ENCODE measurements at places on chromosomes 7 and 10.

GRCh38 chr10:131002031-131002861 lies 309.3 kb downstream of the TCERG1L start:
- no peak for DNase-seq

DNA sequence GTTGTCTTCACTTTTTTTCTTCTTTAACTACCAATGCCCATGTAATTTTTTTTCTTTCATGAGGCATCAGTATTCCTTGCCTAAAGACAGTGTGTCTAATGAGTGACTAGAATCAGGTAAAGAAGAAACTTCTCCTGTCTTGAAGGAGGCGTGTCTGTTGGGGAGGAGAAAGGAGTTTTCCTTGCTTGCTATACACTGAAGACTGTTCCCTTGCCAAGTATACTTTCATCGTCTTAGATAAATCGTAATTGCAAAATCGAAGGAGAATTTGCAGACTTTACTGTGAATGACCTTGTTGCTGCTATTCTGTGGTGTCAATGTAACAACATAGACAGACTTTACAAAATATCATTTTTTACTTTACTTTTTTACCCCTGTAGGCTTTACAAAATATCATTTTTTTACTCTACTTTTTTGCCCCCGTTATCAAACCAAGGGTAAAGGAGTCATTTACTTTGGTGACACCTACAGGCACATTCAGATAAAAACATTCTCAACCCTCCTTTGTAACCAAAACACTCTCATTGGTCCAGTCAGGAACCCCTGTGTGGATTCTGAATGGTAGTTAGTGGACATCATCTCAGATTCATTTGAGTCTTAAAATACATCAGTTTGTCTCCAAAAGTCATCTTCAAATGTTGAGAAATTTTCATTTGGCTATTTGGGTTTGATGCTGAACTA lies 232.4 kb downstream of the AHR start:
- DNase-seq, result peak; percentile 86

DNA sequence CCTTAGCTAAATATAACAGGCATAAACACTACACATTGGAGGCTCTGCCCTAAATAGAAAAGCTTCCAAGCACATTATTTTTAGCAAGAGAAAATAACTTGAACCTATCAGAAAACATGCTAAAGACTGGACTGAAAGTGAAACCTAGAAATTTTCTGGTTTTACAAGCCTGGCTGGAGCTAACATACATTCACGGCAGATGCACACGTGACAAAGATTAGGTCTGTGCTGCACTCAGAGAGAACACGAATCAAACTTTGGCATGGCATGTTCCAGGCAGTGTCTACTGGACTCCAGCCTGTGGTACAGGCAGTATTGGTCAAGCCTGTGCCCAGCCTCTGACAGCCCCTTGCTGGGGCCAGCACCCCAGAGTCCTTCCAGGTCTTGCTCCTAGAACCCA lies 94.1 kb upstream of the PCBD1 start:
- no peak for DNase-seq

DNA sequence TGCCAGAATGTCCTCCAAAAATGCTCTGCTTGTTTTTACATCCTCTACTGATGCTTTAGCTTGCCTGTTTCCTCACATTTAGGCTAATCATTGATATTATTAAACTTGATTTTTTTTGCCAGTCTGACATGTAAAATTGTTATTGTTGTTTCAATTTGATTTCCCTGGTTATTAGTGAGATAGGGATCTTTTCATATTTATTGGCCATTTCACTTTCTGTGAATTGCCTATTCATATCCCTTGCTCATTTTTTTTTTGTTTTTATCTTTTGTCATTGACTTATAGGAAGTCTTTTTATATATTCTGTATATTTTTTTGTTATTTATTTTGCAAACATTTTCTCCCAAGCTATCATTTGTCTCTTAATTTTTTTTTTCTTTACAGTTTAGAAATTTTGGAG lies 13.2 kb downstream of the FAM221A start:
- no peak for DNase-seq

DNA sequence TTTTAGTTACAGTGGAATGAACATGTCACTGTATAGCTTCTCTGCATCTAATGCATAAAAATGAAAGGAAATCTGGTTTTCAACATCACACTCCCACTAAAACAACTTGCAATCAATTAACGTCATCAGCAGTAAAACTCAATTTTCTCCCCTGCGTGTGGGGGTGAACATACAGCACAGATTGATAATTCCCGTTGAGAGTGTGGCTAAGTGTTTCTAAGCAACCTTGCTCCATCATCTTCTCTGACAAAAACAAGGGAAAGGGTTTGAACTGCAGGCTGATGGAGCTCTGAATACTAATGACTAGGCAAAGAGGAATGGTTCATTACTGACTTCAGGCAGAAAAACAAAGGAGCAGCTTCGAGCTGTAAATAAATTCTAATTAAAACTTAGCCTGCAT lies 238.3 kb downstream of the PARD3 start:
- no peak for DNase-seq

- no peak for DNase-seq
Observed at GRCh38 chr7:143735962-143736361, 21.5 kb downstream of the CTAGE6 start.

DNA sequence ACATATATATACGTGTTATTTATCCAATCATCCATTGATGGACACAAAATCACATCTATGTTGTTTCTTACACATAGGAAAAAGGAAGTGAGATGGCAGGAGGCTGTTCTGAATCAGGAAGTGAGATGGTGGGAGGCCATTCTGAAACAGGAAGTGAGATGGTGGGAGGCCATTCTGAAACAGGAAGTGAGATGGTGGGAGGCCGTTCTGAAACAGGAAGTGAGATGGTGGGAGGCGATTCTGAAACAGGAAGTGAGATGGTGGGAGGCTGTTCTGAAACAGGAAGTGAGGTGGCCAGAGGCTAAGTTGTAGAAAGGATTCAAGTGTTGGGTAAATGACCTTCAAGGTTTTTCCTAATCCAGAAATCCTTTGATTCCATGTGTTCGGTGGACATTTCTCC lies 921.5 kb downstream of the TYW1 start:
- no peak for DNase-seq

GRCh38 chr7:150401861-150402631 lies 22.9 kb downstream of the ZNF775 start:
- no peak for DNase-seq

GRCh38 chr10:7245505-7245904 lies 165.3 kb downstream of the SFMBT2 start:
- DNase-seq, result no peak

GRCh38 chr10:36117231-36117630 lies 475.1 kb upstream of the FZD8 start:
- no peak for DNase-seq

GRCh38 chr7:80773787-80774508 lies 135.5 kb downstream of the CD36 start:
- no peak for DNase-seq

GRCh38 chr7:140059273-140060242 lies 3.2 kb downstream of the PARP12 start:
- DNase-seq, result peak; percentile 97

DNA sequence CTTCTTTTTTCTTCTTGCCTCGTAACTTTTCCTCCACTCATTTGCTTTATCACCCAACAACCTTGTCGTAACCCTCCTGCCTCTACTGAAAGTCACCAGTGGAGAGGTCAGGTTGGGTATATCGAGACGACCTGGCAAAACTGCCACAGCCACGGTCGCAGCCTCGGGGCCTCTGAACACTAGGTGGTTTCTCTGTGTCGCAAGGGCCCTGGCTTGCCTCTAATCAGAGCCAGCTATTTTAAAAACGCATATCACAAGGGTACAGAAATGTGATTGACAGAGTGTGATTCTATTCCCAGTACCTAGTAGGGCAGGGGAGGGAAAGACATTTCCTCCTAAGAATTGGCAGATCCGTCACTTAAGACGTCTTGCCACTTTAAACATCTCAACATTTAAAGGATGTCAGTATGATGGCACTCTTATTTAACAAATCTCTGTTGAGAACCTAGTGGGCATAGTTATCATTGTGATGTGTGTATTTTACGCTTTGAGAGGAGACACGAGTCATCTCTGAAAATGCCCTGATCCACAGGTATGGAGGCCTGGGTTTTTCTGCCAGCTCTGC lies 197.5 kb downstream of the ARHGAP21 start:
- DNase-seq, result no peak

GRCh38 chr10:11525503-11525902 lies 85.9 kb downstream of the USP6NL start:
- no peak for DNase-seq

DNA sequence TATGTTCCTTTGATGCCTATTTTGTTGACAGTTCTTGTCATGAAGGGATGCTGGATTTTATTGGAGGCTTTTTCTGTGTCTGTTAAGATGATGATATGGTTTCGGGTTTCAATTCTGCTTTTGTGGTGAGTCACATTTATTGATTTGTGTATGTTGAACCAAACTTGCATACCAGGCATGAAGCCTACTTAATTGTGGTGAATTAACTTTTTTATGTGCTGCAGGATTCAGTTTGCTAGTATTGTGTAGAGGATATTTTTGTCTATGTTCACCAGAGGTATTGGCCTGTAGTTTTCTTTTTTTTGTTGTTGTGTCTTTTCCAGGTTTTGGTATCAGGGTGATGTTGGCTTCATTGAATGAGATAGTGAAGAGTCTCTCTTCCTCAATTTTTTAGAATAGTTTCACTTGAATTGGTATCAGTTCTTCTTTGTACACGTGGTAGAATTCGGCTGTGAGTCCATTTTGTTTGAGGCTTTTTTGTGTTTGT lies 345.9 kb downstream of the KIF20B start:
- no peak for DNase-seq

DNA sequence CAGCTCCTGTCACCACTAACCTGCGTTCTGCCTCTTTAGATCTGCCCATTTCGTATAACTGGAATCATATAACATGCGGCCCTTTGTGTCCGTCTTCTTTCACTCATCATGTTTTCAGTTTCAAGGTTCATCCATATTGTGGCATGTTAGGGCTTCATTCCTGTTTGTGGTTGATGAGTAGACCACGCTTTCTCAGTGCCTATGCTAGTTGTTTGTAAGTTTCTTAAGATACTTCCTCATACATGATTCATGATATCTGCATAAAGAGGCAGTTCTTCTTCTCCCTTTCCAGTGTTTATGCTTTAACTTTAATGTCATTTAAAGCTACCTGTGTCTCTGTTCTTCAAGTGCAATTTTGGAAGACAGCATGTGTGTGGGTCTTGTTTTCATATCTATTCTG lies 79.5 kb upstream of the FAM20C start:
- DNase-seq, result no peak

- DNase-seq, result no peak
Observed at GRCh38 chr7:114086537-114086913, 167.7 kb upstream of the PPP1R3A start.

GRCh38 chr7:152544971-152545619 lies 109.3 kb upstream of the KMT2C start:
- DNase-seq, result no peak

- DNase-seq, result peak; percentile 21
Observed at GRCh38 chr7:2792856-2793487, 51.1 kb downstream of the GNA12 start.

- no peak for DNase-seq
Observed at GRCh38 chr7:114678116-114678515, 243.8 kb upstream of the MDFIC start.

DNA sequence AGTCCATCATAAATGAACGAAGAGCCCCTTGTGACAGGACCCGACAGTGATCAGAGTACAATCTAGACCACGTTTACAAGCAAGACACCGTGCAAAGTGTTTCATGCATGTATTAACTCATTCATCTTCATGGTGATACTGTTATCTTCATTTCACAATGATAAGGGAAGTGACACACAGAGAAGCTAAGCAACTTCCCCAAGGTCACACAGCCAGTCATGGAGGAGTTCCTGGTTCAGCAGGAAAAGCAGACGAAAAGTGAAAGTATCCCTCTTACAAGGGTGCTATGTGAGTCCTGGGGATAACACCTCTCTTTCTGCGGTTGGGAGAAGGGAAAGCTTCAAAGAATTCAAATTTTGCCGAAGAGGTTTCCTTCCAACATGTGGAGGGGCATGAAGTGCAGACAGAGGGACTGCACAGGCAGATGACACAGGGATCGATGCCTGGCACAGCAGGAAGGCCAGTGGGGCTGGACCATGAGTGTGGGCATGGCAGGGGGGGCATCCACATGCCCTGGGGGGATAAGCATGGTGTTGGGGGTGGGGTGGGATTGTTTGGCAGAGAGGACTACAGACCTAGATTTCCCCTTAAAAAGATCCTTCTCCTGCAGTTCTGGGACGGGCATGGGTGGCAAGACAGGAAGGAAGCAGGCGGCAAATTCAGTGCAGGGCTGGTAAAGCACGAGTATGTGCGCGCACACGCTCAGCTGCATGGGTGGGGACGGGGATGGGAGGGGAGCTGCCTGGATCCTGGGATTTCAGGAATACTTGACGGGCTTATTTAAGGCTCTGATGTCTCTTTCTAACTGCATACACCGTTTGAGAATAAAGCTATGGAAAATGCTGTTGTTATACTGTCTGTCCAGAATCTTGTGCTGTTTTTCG lies 33.5 kb upstream of the DDC start:
- no peak for DNase-seq

- DNase-seq, result no peak
Observed at GRCh38 chr10:6648894-6649720, 69.0 kb upstream of the PRKCQ start.

- no peak for DNase-seq
Observed at GRCh38 chr7:96121752-96122151, 200.1 kb downstream of the SLC25A13 start.

- no peak for DNase-seq
Observed at GRCh38 chr7:99180067-99180650, 27.8 kb downstream of the KPNA7 start.

DNA sequence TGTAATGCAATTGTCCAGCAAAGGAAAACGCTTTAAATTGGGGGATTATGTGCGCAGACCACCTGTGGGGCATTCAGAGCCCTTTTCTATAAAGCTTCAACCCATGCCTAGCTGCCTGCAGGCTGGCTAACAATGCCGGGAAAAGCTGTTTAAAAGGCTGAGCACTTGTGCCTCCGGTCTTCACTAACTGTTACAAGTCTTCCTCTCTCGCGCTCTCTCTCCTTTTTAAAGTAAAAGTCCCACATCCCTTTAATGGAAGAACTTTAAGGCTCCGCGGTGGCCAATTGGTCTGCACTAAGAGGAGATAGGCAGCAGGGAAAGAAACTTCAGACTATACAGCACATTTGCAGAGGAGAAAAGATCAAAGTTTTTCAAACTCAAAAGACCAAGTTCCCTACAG lies 4.6 kb downstream of the FZD8 start:
- DNase-seq, result no peak

- DNase-seq, result no peak
Observed at GRCh38 chr10:43734716-43735115, 86.0 kb upstream of the ZNF32 start.
